ENCODE measurements at places on chromosomes 3 and 15. TPM values are rescaled to one million over a fixed set of nuclear protein-coding genes. Genes with fewer than 3 reads are reported as not detected.
A peak's percentile ranks its signal among the peaks of the same experiment; 100 is the strongest.

- peak; percentile 17 for DNase-seq
Observed at GRCh38 chr3:153927107-153927506, 194.1 kb upstream of the ARHGEF26 start.

SLC51B gene
- not detected for polyA plus RNA-seq

DNA sequence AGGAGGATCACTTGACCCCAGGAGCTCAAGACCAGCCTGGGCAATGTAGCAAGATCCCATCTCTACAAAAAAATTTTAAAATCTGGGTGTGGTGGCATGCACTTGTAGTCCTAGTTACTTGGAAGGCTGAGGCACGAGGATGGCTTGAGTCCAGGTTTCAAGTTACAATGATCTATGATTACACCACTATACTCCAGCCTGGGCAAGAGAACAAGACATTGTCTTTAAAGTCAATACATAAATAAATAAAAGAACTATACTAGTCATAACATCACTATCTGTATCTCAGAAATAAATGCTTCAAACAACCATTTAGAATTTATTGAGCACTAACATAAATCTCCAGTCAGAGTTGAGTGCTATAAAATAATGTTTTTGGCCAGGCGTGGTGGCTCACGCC, 8.5 kb upstream of the PHLDB2 start:
- no peak for DNase-seq

CLEC3B gene
- not detected for polyA plus RNA-seq

- no peak for DNase-seq
Observed at GRCh38 chr15:75989045-75989444, 23.2 kb downstream of the NRG4 start.

CELF6 gene
- 0.12 TPM for polyA plus RNA-seq

All from keratinocyte (primary cell).